ENCODE measurements at places on chromosomes 13 and 19.
A peak's percentile ranks its signal among the peaks of the same experiment; 100 is the strongest.

GRCh38 chr19:39705578-39706188 is 1.4 kb downstream of the LGALS14 start:
- no peak for DNase-seq

DNA sequence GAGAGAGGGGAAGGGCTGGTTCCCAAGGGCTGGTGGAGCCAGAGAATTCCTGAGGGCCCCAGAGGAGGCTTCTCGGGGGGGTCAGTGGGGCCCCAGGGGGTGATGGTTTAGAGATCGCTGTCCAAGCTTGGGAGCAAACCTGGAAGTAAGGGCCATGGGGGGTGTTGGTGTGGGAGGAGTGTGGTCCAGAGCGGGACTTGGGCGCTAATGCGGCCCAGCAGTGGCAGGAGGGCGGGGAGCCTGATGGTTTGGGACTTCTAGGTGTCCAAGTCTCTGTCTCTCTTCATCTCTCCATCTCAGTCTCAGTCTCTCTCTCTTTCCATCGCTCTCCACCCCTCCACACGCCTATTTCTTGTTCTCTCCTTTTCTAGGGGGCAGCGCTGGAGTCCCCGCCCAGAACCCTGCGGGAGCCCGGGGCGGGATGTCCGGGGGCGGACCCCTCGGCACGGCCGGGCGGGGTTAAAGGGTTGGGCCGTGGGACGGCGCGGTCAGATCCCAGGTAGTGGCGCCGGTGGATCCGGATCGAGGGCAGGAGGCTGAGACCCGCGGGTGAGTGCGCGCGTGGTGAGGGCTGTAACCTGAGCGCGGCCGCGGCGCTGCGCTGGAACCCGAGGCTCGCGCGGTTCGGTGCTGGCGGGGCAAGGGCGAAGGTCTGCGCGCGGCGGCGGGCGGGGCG is at the start of gene CYP4F22:
CYP4F22 (plus strand) TSS at position 491 of the 676 bp plus-strand sequence. CDS start 16,812 bp downstream, outside the sequence.
- DNase-seq, result no peak

DNA sequence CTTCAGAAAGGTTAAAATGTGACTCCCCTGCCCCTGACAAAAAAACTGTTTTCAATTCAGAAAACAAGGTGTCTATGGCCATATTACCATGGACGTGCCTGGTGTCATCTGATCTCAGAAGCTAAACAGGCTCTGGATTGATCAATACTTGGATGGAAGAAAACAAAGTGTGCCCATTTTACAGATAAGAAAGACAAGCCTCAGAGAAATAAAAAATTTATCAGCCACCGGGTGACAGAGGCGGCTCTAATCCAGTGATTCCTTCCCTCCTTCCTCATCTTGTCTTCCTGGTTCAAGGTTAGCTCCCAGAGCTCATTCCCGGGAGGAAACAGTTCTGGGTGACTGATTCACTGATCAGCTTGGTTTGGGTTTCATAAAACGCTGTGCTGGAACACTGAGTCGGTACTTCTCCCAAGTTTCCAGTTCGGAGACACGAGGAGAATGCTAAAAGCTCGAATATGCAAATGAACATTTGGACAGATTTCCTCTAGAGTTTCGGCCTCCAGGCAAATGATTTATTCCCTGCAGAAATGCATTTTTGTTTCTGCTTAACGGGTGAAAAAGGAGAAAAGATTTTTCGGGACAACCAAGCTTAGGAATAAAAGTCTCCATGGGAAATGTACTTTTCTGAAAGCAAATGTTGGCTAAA is 211.2 kb downstream of the UQCRFS1 start:
- DNase-seq, result no peak

GRCh38 chr19:14004619-14005348 is 1.3 kb downstream of the RFX1 start:
- no peak for DNase-seq

- DNase-seq, result peak; percentile 58
These were observed 6.0 kb downstream of the A1BG start for GRCh38 chr19:58346961-58347929.

DNA sequence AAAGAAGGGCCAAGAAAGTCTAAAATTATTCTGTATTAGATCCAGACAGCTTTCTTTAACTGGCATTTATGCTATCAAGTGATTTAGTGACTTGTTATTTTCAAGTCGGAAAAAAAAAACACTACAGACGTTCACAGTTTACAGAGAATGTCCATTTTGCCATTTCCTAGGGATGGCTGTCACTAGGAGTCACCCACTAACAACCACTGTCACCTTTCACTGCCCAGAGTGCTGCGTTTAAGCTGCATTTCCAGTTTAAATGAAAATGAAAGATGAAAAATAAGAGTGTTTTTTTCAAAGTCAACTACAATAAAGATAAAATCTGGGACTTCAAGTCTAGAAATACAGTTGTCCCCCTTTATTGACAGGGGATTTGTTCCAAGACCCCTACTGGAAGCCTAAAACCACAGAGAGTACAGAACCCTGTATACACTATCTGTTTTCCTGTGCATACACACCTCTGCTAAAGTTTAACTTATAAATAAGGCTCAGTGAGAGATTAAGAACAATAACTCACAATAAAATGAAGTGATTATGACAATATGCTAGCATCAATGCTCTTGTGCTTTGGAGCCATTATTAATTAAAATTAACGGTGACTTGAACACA is 112.5 kb downstream of the SACS start:
- DNase-seq, result no peak

DNA sequence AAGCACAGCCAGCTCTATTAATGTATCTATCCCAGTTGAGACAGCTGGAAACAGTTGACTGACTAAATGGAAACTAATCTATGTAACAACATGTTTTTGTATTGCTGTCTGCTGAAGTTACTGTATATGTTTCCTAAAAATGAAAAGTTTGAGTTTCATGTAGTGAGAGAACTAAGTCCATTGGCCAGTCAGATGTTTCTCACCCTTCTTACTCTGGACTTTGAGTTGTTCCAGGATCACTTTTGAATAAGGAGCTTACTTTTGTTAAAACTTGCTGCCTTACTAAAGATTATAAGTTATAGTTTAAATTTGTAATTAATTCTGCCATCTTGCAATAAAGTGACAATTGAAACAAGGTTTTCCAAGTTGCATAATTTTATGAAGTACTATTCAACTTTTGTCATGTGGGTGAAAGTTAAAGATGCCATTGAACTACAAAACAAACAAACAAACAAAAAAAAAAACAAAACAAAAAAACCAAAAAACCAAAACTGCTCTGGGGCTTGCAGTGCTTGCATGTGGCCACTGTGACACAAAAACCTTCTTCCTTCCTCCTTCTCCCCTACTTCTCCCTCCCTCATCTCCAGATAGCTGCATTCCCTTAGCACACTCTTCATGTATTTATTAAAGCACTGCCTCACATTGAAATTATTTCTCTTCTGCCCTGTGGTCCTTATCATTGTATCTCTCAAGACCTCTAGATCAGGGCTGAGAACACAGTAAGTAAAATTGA is 15.3 kb downstream of the WDFY2 start:
- DNase-seq, result no peak

- no peak for DNase-seq
These were observed 40.3 kb upstream of the UFM1 start for GRCh38 chr13:38309397-38309796.

- DNase-seq, result peak; percentile 96
These were observed at the start of gene ZNF749 for GRCh38 chr19:57435062-57435978. Gene ZNF749, plus strand, starts transcription at chr19:57435325. Its CDS starts 254 bp downstream, at chr19:57435579.

DNA sequence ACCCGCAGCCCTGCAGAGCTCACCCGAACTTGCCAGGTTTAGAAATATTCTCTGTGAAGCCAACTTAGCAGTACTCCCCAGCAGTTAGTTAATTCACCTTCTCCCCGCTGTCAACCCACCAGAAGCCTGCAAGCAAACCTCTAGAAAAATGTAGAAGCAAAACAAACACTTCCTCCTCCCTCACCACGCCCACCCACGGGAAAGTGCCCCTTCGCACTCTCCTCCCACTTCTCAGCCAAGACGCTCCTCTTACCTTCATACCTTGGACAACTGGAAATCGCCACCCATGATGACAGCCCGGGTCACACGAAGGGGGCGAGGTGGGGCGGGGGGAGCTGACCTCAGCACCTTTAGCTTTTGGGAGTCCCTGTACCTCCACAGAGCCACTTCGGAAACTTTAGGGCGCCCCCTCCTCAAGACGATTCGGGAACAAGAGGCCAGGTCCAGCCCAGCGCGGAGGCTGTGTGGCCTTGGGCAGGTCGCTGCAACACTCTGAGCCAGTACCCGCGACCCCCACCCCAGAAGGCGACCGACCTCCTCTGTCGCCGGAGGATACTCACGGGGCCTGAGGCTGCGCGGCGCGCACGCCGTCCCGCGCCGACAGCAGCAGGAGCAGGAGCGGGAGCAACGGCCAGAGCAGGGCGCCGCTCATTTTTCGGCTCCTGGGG is 485 bp downstream of the CPAMD8 start:
- DNase-seq, result no peak

GRCh38 chr19:57058871-57059270 is 60.9 kb upstream of the USP29 start:
- no peak for DNase-seq
